ENCODE measurements at places on chromosomes 4 and X.

DNA sequence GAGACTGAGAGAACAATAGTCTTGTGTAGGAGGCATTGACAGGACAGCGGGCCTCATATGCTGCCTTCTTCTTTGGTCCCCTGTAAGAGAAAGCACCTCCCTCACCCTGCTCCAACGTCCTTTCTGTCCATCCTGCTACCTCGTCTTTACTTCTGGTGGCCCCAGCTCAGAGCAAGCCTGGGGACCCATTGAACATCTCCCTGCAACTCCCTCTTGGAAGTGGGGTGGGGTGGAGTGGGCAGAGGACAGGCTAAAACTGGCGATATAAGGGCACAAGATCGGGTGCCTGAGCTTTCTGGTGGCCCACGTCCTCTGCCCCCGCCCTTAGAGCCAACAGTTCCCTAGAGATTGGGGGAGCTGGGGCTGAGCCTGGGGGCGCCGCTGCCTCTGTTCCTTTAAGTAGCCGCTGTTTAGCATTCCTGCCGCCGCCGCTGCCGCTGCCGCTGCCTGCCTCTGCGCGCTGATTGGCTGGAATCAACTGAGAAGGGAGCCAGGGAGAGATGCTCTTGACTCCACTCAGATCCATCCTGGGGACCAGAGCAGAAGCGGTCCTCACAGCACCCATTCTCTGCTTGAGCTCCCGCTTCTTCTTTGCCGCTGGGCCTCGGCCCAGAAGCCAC, at the start of gene DLG3:
Gene DLG3 (plus strand): TSS at position 510 of the 620 bp plus-strand sequence. CDS start 367 bp downstream, outside the sequence.
- no peak for DNase-seq

DNA sequence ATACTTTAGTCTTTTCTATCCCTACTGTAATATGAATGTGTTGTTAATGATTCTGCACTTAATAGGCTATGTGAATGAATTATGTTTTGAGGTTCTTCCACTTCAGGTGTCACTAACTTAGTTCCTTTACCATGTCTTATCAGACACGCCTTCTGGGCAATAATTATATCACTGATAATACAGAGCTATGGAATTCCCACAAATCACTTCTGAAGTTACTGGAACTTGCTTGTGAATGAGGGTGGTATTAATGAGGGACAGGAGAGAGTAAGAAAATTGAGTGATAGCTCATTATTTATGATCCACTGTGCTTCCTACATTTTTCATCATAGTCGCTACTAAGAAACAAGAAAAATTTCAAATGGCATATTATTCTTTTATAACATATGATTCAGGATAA, 130.0 kb downstream of the PDLIM5 start:
- DNase-seq = no peak

DNA sequence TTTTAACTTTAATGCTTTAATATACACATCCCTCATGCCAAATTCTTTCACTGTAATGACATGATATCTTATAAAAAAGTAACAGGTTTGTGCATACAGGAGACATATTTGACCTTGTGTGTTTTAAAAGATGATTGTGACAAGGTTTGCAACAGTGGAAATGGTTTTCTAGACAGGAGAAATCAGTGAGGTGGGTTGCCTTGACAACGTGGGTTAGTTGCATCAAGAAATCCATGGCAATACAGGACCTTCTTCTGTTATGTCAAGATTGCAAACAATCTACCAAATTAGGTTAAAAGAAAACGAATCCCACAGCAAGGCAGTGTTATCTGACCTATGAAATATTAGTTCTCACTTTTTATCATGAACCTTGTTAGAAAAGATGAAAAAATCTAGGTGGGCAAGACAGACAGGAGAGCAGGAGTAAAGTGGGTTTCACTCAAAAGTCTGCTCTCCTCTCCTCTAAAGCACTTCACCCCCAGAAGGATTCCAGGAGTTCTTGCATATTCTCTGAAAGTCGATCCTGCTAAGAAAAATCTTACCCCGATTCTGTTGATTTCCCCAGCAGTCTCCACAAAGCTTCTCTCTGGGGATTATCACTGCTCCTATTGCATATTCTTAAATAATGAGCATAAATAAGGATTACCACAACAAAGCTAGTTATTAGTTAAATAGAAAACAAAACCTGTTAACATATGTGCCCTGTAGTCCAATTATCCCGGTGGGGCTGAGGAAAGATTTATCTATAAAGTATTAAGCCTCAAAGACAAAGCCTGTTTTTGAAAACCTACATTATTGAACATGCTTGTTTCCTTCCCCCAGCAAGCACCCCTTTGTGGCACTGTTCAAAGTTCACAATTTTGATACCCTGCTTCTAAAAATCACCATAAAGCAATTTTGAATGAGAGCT, 71.0 kb downstream of the TMA16 start:
- no peak for DNase-seq

DNA sequence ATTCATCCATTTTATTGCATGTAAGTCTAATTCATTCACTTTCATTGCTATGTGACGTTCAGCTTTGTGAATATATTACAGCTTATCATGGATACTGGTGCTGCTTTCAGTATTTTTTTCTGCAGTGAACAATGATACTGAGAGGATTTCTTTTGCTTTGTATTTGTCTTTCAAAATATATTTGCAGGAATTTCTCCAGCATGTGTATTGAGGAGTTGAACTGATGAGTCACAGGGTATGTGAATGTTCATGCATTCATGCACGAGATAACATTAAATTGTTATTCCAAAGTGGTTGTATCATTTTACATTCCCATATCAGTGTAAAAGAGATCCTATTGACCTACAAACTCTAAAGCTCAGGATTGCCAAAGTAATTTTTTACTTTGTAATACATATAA, 283.8 kb upstream of the ARSJ start:
- no peak for DNase-seq

DNA sequence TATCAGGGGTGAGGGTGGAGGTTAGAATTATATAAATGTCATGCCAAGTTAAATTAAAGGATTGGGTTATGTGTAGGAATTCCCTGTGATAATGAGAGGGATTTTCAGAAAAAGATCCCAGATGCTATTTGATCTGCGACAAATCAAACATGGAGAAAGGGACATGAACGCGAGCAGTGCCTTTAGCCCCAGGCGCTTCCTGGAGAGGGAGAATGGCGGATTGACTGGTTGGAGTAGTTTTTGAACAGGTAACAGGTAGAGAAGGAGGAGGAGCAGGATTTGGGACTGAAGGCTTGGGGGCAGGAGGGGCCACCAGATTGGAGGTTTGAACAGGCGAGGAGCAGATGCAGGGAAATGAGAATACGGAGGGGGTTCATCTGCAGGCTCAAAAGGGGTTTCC, 67.1 kb downstream of the LRP2BP start:
- DNase-seq = no peak

DNA sequence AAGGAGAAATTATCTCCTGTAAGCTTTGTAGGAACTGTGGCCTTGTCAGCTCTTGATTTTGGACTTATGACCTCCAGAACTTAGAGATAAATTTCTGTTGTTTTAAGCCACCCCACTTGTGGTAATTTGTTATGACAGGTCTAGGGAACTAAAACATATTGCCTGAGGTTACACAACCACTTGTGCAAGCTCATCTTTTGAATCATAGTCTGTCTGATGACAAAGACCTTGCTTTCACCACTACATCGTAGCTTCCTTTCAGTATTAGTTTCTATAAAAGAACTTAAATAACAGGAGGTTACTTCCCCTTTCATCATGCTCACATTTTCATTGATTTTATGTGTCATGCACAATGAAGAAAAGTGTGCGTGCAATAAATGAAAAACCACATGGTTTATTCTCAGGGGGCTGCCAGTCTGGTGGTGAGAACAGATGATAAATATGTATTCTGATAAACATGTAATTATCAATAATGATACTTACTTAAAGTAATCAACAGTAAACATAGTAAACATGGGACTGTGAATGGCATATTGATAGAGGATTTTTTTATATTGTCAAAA, 690.0 kb upstream of the HS3ST1 start:
- no peak for DNase-seq

- no peak for DNase-seq
Measured at GRCh38 chr4:138996090-138996489, 19.5 kb upstream of the NOCT start.
